MCF 10A (cell line): ENCODE measurements at places on chromosomes 5 and 9.
A peak's percentile ranks its signal among the peaks of the same experiment; 100 is the strongest.

DNA sequence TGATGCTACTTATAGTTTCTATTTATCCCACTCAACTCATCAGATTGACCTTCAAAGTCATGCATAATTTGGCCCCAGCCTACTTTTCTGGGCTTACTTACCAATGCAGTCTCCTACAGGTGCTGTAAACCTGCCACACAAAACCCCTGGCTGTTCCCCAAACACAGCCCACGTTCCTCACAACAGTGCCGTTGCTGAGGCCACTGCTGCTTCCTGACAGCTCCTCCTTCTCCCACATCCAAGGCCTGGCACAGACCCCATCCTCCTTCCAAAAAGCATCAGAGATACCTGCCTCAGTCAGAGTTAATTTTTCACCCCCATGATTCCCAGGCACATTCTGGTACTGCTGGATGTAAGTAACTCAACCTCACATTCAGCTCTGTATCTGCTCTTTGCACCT, 68.1 kb upstream of the SIMC1 start:
- no peak for DNase-seq

DNA sequence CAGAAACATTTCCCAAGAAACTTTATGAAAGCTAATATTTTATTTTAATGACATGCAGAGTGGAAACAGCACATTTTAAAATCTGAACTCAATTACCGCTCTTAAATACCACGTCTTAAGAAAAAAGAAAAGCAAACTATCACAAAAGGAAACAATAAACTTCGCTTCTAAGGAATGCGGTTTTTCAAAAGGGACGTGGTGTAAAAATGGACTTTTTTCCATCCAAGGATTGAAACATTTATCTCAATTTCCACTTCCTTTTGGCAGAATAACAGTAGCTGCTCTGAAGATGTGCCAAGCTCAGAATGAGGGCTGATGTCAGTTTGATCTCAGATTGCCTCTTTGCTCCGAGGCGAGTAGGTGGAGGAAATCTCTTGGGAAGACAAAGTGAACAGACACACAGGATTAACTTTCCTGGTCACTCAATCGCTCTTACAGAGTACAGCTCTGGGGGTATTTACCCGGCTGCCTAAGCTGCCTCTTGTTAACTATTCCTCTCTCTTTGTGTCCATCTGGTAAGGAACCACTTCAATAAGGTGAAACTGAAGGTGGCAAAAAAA, 158.5 kb downstream of the TRPM6 start:
- DNase-seq: no peak

- peak; percentile 67 for DNase-seq
Observed at GRCh38 chr9:97510797-97511654, 9.6 kb downstream of the TMOD1 start.

GRCh38 chr5:57327561-57328367, 153.9 kb downstream of the GPBP1 start:
- peak; percentile 76 for DNase-seq

GRCh38 chr9:137053944-137054931, at the start of gene ENTPD2:
ENTPD2 (minus strand) TSS chr9:137054061; CDS start chr9:137053997, 64 bp downstream.
- peak; percentile 82 for DNase-seq

GRCh38 chr9:125332527-125332926, 70.9 kb downstream of the GAPVD1 start:
- no peak for DNase-seq

DNA sequence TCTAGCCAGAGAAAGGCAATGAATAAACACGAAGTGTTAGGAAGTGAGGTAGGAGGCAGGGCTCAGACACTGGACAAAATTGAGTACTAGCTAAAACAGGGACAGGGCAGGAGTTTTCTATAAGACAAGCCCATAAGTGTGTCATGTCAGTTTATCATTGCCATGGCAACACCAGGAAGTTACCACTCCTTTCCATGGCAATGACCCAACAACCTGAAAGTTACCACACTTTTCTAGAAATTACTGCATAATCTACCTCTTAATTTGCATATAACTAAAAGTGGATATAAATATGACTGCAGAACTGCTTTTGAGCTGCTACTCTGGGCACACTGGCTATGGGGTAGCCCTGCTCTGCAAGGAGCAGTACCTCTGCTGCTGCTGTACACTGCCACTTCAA, 442.5 kb upstream of the COX7C start:
- DNase-seq: peak; percentile 24

GRCh38 chr9:111559000-111559610, 34.1 kb downstream of the ZNF483 start:
- peak; percentile 13 for DNase-seq

- peak; percentile 2 for DNase-seq
Observed at GRCh38 chr5:553874-554273, 29.6 kb upstream of the SLC9A3 start.

GRCh38 chr5:169801781-169802180, 164.7 kb downstream of the DOCK2 start:
- no peak for DNase-seq

DNA sequence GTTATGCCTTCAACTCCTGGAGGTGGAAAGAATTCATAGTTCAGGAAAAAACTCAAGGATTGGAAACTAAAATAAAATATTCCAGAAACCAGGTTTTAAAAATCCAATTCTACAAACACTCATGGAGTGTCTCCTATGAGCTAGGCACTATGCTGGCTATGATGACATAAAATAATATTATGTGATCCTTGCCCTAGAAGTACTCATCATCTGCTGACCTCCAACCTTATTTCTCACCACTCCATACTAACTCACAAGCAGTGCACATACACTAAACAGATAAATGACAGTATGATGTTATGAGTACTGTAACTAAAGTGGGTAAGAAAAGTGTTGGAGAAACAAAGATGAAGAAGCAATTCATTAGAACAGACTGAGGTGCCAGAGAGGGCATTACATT, 93.2 kb upstream of the NR5A1 start:
- no peak for DNase-seq

DNA sequence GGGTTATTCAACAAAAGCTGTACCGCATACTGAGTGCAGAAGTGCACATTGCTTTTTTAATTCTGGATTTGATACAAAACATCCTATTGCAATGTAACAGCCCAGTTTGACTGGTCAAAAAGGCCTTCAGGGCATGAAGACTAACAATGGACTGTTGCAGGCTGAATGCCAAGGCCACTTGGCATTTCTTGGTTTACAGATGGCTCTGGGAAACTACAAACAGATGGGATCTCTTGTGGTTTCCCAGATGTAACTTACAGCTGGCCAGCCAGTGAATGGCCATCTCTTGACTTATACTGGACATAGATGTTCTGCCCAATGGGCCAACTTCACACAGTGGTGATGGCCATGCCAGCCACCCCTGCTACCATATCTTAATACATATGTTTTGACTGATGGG, 36.8 kb downstream of the UGT3A2 start:
- DNase-seq: no peak

DNA sequence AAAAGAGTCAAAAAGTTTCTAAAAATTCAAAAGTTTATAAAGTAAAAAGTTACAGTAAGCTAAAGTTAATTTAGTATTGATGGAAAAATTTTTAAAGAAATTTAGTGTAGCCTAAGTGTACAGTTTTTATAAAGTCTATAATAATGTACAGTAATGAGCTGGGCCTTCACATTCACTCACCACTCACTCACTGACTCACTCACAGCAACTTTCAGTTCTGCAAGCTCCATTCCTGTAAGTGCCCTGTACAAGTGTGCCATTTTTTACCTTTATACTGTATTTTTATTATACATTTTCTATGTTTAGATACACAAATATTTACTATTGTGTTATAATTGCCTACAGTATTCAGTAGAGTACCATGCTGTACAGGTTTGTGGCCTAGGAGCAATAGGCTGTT, 239.5 kb upstream of the MAP3K1 start:
- no peak for DNase-seq

- DNase-seq: peak; percentile 69
Observed at GRCh38 chr5:79120221-79120620, 8.6 kb downstream of the BHMT start.

DNA sequence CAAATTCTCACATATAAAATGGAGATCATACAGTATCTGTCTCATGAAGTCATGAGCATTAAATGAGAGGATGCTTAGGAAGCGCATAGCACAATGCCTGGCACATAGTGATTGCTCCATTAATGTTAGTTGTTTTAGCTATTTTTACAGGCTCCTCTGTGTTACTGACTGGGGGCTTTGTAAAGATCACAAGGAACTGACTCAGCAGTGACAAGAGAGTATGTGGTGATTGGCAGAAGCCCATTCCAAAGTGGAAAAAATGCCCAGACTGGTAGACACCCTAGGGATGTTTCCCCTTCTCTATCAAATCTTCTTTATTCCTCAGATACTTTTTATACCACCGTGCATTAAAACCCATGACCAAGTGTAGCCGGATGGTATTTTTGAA, 33.5 kb downstream of the ABLIM3 start:
- no peak for DNase-seq

DNA sequence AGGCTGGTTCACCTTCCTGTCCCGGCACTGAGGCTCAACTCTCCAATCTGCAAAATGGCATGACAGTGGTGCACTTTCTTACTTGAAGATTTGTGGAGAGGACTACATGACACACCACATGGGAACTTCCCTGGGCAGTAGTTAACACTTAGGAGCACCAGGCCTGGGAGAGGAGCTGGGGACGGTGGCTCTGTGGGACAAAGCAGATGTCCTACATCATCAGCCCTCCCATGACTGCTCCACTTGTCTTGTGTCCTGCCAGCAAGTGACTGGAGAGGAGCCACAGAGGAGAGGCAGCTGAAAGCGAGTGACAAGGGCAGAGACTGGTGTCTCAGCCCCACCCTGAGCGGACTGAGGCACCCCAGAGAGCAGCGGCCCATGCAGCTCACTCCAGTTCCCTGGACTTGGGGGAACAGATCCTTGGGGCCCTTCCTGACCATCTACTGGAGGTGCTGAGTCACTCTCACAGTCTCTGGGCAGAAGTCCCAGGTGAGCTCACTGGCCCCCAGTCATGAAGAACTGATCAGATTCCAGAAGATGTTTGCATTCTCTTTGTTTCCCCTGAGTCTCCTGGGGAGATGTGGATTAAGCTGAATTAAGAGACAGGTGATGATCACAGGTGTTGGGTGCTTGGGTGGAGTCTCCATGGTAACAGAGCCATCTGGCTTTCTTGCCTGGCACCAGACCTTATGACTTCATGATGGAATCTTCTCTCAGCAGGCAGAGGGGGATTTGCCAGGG, 13.2 kb upstream of the SLC25A48 start:
- DNase-seq: peak; percentile 49

- DNase-seq: no peak
Observed at GRCh38 chr9:131149688-131150053, 24.3 kb downstream of the NUP214 start.

DNA sequence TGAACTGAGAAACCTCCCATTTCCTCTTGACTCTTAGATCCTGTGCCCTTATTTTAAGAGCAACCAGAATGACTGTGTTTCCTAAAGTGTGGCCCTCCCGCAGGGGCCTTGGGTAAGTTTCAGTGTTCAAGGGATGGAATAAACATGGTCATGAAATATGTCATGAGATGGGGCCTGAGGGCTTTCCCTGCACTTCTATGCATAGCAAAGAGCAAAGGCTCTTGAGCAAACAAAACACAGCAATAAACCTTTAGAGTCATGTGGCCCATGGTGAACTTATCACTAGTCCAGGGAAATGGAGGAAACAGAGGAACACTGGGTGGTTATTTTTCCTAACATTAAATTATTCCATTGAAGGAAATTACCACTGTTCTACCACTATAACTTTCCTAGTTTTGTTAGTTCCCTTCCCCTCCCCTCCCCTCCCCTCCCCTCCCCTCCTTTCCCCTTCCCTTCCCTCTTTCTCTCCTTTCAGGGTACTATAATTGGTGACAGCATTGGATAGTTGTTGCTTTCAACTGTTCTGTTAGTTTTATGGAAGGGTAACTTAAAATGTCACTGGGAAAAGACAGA, 72.4 kb downstream of the CTSL start:
- no peak for DNase-seq

DNA sequence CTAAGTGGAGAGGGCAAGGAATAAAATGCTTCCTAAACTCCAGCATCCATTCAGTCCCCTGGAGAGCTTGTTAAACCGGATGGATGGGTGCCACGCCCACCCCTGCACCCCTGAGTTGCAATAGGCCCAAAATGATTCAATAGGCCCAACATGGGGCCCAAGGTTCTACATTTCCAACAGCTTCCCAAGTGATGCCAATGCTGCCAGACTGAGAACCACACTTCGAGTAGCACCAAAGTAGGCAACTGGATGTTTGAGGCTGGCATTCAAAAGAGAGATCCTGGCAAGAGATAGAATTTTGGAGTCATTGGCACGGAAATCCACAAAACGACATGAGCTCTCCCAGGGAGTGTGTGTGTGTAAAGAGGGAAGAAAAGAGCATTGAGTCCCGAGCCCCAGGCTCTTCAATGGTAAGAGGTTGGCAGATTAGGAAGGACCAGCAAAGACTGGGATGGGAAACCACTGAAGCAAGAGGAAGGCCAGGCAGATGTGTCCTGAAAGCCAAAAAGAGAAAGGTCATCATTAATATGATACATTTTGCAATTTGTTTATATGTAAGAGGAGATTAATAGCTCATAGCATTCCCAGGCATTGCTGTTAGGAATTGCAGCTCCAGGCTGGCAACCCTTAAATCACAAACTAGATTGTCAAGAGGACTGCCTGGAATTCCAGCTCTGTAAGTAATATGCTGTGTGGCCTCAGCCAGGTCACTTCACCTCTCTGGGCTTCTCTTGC, 130.6 kb downstream of the KCNIP1 start:
- no peak for DNase-seq

DNA sequence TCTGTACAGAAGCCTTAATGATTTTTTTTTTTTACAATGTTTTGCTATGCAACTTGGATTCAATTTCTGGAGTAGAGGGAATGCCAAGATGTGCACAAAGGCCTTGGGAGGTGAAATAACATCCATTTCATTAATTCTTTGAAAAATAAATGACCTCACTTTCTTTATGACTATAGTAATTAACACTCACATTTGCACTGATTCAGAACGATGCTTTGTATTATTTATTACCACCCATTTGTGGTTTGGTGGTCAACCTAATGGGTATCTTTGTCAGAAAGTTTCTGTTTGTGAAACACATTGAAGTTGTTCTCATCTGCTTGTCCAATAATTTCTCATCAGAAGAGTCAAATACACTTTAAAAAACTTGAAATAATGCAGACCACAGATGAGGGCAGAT, 169.3 kb downstream of the NTRK2 start:
- no peak for DNase-seq

DNA sequence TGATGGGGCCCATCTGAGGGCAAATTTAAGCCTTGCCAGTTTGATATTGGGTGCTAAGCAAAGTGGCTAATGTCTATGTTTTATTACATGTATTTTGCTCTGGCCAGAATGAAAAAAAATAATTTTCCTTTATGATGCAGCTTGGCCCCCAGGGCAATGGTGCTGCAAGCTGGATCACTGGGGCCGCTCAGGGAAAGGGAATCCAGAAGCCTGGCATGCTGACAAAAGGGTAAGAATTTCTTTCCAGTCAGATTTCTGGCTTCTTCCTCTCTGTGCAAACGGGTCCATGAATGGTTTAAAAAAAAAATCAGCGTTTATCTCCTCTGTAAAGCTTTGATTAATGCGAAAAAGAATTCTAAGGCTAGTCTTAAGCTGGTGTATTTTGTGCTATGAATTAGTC, 138.4 kb downstream of the MAPKAP1 start:
- DNase-seq: no peak

GRCh38 chr9:4077499-4078102, 222.3 kb downstream of the GLIS3 start:
- peak; percentile 86 for DNase-seq

GRCh38 chr5:32869216-32869615, 158.1 kb downstream of the NPR3 start:
- DNase-seq: no peak
